ENCODE measurements at places on chromosomes 2 and 18.

DNA sequence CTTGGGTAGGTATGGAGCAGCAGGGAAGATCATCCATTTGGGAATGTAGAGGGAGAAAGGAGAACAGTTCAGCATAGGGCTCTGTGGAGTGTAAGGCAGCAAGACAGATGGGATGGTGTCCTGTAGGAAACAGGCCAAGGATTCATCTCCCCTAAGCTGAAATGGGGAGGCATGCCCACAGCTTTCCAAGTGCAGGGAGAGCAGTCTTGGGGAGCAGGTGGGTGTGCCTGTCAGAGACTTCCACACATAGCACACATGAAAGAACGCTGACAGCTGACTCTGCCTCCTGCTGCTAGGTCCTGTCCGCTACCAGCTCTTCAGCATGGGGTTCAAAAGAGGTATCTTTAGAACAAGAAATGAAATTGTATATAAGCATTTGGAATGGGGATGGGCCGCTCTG is 9.0 kb downstream of the SETBP1 start:
- DNase-seq: no peak

DNA sequence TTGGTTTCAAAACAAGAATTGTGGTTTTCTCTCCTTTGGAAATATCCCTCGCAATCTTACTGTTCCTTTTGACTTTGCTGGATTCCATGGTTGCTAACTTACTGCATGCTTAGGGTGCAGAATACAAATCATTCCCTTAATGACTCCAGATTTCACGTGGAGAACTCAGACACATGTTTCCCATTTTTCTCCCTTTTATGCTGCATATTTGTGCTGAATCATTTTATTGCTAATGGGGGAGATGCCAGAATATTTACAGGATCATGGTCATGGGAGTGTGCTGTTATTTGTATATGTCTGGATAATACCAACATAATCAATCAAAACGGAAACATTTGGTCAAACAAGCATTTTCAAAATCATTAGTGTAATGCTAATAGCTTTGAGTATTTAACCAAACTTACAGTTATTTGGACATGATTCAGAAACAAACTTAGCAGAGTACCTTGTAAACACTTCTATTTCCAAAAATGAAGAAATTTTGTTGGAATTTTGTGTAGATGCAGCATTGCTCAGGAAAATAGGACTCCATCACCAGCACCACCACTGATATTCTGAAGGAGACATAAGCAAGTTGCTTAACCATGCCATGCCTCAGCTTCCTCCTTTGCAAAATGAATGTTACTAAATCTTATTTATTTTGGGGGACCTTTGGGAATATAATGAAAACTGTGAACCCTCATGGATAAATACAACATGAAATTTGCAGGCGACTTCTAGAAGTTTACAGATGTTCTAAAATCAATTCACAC is 122.5 kb upstream of the RND3 start:
- DNase-seq: no peak

DNA sequence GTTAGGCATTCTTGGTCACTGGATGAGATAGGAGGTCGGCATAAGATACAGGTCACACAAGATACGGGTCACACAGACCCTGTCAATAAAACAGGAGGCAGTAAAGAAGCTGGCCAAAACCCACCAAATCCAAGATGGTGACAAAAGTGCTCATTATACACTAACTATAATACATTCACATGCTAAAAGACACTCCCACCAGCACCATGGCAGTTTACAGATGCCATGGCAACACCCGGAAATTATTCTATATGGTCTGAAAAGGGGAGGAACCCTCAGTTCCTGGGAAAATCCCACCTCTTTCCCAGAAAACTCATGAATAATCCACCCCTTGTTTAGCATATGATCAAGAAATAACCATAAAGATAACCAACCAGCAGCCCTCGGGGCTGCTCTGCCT is 56.0 kb upstream of the PTPRM start:
- DNase-seq: no peak

GRCh38 chr2:228681979-228682378 is 500.5 kb upstream of the SPHKAP start:
- DNase-seq: no peak

DNA sequence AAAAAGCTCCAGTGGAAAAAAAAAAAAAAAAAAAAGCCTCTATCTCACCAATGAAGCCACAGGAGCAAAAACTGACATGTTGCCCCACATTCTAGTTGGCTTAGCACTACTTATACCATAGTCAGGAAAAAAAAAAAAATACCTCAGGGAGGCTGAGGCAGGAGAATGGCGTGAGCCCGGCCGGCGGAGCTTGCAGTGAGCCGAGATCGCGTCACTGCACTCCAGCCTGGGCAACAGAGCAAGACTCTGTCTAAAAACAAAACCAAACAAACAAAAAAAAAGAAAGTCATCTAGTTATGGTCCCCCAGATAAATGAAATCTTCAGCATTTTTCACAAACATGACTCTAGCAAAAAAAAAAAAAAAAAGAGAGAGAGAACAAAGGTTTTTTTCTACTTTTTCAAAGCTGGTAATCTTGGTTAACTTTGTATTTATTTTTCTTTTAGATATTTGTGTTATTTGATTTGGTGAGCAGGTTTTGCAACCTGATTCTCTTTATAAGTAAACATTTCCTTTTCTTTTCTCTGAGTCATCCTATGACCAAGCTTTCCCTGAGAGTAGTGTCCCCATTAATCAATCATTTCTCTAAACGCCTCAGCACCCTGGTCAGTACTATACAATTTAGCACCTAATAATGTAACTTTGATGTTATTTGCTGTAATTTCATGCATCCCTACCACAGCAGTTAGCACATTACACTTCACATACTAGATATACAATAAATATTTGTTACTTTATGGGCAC is 273.7 kb upstream of the PIK3C3 start:
- no peak for DNase-seq

DNA sequence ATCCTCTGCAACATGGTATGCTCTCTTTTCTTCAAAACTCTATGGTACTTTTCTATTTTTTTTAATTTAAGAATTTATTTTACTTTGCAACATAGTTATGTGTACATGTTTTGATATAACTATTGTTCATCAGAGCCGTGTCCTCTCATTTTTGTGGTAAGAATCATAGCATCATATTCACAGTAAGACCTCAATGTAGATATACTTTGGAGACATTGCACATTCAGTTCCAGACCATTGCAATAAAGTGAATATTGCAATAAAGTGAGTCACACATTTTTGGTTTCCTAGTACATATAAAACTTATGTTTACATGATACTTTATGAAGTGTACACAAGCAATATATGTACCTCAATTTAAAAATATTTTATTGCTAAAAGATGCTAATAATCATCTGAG is 22.7 kb upstream of the LINC00305 start:
- no peak for DNase-seq

DNA sequence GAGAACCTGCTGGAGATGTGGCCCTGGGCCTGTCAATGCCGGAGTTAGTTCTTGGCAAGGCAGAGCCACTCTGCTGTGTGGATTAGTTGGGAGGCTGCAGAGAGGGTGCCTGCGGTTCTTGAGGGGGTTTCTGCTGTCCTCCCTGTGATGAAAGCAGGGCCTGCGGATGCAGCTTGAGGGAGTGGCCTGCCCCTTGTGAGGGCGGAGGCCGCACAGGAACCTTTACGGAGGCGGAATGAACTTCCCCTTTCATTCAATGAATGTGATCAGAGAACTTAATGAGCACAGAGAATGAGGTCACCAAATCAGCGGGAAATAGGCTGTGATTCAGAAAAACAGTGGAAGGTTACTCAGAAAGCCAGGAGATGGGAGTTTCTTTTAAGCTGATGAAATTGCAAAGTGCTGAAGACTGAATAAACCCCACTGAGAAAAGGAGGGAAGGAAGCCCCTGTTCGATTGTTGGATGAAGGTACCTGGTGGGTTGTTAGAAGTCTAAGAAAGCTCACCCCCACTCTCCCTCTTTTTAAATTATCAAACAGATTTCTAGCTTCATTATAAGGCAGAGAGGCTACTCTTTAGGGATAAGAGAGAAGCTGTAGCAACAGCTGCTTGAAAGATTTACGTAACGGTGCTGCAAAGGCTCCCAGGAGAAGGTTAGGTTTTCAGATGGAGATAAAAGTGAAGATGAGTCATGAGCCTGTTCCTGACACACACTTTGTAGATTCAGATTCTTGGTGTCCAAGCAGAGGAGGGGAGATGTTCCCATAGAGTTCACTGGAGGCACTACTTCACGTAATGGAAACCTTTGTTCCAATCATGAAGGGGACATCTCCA is 47.4 kb downstream of the VWA3B start:
- DNase-seq: peak; percentile 64

- no peak for DNase-seq
Observed at GRCh38 chr2:101412092-101412694, 24.9 kb upstream of the CREG2 start.

DNA sequence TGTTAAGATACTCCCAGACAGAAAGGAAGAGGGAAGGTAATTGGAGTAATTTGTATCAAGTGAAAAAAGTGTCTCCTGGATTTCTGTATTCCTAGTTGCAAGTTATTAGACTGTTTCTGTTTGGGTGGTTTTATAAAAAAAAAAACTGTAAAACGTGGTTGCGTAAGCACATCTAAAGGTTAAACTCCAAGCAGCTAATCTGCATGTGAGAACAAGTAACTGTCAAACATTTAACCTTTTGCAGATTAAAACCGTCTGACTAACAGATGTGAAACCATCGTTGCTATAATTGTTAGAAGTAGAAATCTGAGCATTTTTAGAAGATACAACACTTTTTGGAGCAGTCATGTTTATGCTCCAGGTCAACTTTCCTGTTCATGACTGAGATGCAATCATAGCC is 72.3 kb downstream of the AFF3 start:
- DNase-seq: no peak

DNA sequence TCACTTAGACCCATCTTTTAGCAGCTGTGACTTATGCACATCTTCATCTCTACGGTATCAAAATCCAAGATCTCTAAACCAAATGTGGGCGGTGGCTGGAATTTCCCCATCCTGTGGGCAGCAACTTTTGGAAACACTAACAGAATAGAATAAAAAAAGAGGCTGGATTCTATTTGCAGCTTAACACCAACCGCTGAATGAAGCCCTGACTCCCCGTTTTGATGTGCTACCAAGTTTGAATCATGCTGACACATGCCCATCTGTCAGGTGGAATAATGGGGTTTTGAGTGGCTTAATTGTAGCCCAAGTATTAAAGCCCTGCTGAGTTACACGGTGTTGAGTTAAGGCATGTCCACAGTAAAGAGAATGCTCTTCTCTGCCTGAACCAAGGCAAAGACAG is 165.2 kb downstream of the MTCL1 start:
- no peak for DNase-seq

- DNase-seq: no peak
Observed at GRCh38 chr2:2321200-2321540, 9.9 kb downstream of the MYT1L start.

GRCh38 chr2:186962085-186962747 is 113.2 kb upstream of the ZSWIM2 start:
- DNase-seq: peak; percentile 70

DNA sequence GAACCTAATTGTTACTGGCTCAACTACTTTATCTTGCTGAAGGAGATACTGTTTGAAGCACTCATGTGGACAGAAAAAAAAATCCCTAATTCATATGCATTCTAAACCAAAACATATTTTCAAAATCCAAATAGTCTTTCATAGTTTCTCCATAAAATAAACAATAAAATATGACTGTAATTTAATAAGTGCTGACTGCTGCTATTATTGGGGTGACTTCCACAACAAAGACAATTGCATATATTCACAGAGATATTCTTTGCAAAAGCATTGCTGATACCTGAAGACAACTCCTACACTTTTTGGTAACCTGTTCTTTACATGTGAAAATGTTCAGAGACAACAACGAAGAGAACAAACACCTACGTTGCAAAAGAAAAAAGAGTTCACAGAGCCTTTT is 73.1 kb upstream of the RPE start:
- no peak for DNase-seq

DNA sequence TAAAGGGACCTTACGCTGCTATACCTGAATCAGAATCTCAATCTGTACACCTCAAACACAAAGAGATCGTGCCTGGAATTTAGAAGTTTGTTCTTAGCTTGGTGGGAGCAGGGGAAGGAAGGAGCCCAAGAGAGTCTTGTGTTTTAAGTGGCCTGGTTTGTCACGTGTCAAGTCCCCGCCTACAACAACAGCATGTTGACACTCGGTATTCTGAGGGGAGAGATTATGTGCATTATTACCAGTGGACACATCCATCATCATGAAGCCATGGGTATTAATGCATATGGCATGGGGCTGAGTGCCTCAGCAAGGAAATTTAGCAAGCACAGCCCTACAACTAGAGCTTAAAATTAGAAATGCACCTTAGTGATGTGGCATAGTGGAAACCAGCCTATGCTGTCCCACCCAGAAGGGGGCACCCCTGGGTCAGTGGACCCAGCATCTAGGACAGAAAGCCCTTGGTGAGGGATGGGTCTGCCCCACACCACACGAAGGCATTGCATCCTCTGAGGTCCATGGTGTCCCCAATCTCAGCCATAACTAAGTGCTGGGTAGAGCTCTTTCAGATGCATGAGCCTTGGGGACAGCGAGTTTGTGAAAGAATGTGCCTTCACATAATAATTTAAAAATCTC is 138.7 kb downstream of the MGAT5 start:
- no peak for DNase-seq

DNA sequence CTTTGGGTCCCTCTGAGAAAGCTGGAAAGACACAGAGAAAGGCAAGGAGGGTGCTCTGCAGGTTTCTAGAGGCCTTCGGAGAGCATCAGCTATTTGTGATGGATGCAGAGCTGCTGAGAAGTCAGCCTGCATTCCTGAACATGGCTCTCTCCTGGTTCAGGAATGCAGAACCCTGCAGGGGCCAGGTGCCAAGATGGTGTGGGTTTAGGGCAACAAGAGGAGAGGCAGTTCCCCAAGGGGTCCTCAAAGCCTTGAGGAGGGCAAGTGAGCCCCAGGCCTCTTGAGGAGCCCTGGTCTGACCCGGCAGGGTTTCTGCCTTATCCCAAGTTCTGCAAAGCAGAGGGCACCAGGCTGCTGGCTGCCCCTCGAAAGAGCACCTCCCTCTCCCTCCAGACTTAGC is 93.3 kb downstream of the HS1BP3 start:
- DNase-seq: no peak

- no peak for DNase-seq
Observed at GRCh38 chr2:238108423-238109183, 8.5 kb downstream of the ESPNL start.
